Astrocyte of the hippocampus (primary cell): ENCODE measurements at places on chromosomes 11 and 22.

DNA sequence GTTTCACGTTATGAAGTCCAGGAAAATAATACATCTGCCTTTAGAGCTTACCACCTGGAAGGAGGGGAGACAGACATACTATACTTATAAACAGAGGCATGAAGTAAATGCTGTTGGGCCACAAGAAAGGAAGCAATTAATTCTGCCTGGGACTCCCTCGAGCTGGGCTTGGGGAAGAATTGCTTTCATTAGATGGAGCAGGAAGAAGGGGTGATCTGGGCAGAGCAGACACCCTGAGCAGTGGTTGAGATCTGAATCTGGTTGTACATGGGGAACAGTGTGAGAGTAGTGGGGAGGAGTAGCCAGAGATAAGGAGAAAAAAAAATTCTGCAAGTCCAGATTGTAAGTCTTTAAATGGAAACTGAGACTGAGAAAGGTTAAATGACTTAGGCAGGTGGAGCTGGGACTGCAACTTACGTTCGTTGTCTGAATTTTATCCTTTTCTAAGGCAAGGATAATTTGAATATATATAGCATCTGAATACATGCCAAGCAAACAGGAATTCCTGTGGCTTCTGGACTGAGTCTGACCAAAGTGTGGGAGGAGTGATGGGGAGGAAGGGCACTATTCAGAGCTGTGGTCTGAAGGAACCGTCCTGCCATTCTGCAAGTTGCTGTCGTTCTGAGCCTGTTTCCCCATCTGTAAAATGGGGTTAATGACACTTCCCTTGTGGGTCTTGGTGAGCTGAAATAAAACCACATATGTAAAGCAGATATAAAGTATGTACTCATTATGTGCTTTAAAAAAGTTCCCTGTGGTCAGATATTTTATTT is 7.9 kb downstream of the NCAM1 start:
- DNase-seq = peak; percentile 83

GRCh38 chr11:71992136-71992730 is 6.5 kb upstream of the IL18BP start:
- no peak for DNase-seq

DNA sequence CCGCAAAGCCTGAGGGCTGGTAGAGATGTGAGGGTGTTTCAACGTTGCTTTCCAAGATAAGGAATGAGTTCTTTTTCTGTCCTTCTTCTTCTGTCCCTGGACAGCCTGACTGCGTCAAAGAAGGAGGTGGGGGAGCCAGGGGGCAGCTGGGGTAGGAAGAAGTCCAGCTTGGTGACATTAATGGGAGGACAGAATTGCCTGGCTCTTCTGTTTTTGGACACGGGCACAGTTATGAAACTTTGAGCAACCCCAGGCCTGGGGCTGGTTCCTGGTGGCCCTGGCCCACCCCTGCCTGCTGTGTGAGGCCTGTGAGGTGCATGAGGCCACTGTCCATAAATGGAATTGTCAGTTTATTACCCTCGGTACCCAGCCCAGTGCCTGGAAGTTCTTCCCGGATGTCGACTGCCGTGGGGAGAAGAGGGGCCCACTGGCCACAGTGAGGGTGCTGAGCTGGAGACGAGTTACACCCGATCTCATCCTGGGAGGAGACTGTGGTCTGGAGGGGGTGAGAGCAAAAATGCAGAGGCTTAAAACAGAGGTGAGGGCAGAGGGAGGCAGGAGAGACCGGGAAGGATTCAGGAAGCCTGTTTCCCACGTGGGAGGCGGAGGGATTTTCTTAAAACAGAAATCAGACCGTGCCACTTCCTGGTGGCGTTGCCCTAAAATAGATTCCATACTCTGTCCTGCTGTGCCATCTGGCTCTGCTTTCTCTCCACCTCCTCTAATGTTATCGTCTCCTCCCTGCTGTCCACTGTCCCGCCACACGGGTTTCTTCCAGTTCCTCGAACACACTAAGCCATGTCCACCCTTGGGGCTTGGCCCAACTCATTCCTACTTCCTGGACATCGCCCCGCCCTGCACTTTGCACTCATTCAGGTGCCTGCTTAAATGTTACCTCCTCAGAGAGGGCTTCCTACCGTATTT is 59.7 kb upstream of the RASD2 start:
- DNase-seq = no peak

DNA sequence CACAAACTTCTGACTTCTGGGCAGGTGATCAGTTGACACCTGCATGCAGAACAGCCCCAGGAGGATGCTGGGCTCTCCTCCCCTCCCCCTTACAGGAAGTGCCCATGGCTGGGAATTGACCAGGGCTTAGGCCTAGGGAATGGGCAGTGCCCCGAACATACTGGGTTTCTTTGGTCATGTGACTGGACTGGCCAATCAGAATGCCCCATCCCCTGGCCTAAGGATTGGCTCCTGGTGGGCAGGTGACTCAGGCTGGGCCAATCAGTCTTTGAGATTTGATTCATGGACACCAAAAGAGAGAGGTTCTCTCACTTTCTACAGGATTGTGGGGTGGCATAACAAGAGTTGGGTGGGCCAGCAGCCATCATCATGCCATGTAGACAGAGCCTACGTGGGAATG is 37.1 kb downstream of the MCM5 start:
- DNase-seq = no peak

DNA sequence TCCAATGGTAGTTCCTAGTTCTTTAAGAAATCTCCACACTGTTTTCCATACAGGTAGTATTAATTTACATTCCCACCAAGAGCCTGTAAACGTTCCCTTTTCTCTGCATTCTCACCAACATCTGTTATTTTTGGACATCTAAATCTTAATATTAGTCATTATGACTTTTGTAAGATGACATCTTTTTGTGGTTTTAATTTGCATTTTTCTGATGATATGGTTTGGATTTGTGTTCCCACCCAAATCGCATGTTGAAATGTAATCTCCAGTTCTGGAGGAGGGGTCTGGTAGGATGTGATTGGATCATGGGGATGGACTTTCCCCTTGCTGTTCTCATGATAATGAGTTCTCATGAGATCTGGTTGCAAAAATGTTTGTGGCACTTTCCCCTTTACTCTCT is 89.0 kb downstream of the MUC15 start:
- DNase-seq = no peak

DNA sequence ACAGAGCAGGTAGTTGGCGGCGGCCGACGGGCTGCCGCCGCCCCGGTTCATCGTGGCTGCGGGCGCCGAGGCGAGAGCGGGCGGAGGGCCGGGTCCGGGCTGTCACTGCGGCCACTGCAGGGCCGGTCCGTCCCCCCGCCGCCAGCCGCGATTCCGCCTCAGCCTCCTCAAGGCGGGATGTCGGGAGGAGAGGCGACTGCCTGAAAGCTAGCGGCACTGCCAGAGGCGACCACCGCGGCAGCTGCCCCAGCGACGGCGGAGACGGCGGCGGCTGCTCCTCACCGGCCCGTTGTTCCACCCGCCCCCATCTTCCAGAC is 234 bp downstream of the SESN3 start:
- DNase-seq = no peak

DNA sequence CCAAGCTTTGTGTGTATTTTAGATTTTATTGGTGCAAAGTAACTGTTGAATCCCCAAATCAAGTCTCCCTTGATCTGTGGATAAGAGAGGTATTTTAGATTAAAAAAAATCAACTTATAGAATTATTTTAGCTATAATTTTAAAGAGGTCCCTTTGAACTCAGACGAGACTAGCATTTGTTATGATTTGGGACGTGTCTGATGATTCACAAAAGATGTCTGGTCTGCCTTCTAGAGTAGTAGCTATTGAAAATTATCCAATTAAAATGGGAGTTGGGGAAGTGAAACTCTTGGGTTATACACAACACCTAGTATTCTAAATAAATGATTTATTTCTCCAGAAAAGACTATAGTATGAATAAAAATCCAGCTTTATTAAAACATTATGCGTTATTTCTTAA is 227.9 kb upstream of the GRIA4 start:
- DNase-seq = no peak

- no peak for DNase-seq
These were observed 3.8 kb upstream of the ZNF195 start for GRCh38 chr11:3382613-3383285.

- DNase-seq = no peak
These were observed 635.2 kb downstream of the TBC1D22A start for GRCh38 chr22:47397673-47398072.
